ENCODE measurements at places on chromosomes 12 and 14. TPM values are rescaled to one million over a fixed set of nuclear protein-coding genes. Genes with fewer than 3 reads are reported as not detected.

DNA sequence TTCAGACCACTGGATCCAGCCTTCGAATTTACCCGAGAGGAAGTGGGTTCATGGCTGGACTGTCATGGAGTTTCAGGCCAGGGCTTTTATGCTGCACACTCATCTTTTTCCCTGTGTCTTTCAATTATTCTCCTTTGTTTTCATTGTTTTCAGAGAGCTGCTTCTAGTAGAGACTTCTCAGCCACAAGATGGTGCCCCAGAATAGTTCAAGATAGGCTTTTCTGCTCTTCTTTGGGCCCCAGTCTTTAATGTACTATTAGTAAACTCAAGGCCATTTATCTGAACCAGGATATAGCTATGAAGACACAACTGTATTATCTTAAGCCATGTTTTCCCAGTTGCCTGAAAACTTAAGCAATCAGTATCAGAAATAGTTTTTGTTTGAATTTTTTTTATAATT lies 30.4 kb upstream of the PSMA6 start:
- no peak for DNase-seq

GRCh38 chr12:12870465-12870864 lies 20.9 kb upstream of the GPRC5A start:
- DNase-seq: peak; percentile 80

DNA sequence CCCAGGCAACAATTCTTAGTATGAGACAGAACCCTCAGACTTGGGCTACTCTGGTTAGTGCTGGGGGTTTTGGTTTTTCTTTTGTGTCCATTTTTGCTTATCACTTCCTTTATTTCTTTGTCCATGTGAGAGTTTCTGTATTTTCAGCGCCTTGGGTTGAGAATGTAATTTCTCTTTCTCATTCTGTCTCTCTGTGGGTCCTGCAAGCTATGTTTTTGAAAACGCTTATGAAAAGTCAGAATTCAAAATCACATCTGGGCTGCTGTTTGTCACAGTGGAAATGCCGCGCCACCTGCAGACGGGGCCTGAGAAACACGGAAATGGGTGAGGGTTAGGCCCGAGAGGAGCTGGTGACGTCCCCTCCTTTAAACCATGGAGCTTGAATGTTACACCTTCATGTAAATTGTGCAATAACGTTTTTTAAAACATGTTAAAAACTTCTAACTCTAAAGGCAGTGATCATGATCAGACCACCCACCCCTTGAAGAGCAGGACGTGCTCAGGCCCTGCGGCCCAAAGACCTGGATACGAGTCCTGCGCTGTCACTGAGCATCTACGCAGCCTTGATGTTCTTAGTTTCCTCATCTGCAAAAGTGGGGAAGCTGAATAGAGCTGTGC lies 26.1 kb downstream of the JDP2 start:
- DNase-seq: no peak

GRCh38 chr12:115481141-115481540 lies 796.4 kb downstream of the MED13L start:
- DNase-seq: no peak

KRT78 gene
- total RNA-seq: not detected
